ENCODE measurements at places on chromosomes 2 and 18. TPM values are rescaled to one million over a fixed set of nuclear protein-coding genes. Genes with fewer than 3 reads are reported as not detected.

The VAMP5 gene
- total RNA-seq = 22.7 TPM

The ZNF512 gene
- total RNA-seq = 12.4 TPM

The SCYGR4 gene
- not detected for total RNA-seq

The ACOXL gene
- total RNA-seq = not detected

The SATB2 gene
- total RNA-seq = not detected

The REG1B gene
- total RNA-seq = not detected

The NPPC gene
- total RNA-seq = 0.33 TPM

The RGPD8 gene
- total RNA-seq = 85.9 TPM

The GALR1 gene
- total RNA-seq = not detected

The SLC30A3 gene
- not detected for total RNA-seq

The OXER1 gene
- total RNA-seq = 0.25 TPM

The AQP12A gene
- total RNA-seq = not detected

The TEX44 gene
- not detected for total RNA-seq
